LoVo (cell line): ENCODE measurements at places on chromosomes 11 and 22.

- no peak for DNase-seq
Observed at GRCh38 chr11:61539006-61539405, 30.5 kb downstream of the LRRC10B start.

DNA sequence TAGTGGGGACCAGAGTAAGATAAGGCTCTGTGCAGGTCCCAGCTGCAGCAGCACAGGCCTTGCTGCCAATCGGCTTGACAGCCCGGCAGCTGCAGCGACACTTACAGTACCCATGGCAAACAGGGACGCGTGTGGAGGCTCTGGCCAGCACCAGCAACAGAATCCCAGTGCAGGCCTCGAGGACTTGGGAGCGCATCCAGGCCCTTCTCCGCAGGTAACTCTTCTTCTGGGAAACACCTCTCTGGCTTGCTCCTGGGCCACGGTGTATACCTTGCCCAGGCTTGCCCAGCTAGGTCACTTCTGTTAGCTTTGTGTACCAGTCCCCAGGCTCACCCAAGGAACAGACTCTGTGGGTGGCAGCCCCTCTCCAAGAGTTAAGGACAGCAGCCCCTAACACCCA, 126.7 kb downstream of the CTTN start:
- DNase-seq: no peak

GRCh38 chr11:46745328-46745727, 26.3 kb downstream of the F2 start:
- no peak for DNase-seq

- peak; percentile 63 for DNase-seq
Observed at GRCh38 chr11:17012712-17013547, 1.3 kb downstream of the PLEKHA7 start.

DNA sequence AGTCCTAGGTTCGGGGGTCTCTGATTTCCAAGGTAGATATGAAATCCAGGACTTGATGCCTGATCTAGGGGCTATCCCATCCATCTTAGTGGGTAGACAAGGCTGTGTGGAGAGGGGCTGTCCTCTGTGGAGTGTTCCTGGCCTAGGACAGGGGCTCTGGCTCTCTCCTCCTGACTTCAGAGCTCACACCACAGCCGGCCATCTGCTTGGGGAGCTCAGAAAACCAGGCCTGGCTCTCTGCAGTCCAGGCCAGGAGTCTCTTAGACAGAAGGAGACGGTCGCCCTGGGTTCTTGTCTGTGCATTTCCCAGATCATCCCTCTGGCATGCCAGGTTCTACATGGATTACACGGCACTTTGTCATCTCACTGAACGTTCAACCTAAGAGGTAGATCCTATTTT, 17.9 kb downstream of the TUB start:
- DNase-seq: no peak
